ENCODE measurements at places on chromosomes 16 and 17. TPM values are rescaled to one million over a fixed set of nuclear protein-coding genes. Genes with fewer than 3 reads are reported as not detected.

The PHKG2 gene
- 15.0 TPM for total RNA-seq

The DUXB gene
- total RNA-seq = not detected

The TMEM94 gene
- 31.4 TPM for total RNA-seq

The PRAC2 gene
- total RNA-seq = not detected

The PRSS8 gene
- not detected for total RNA-seq
